ENCODE measurements at places on chromosomes 7 and 10.

- no peak for DNase-seq
These were observed 492.9 kb upstream of the FOXK1 start for GRCh38 chr7:4189131-4189570.

DNA sequence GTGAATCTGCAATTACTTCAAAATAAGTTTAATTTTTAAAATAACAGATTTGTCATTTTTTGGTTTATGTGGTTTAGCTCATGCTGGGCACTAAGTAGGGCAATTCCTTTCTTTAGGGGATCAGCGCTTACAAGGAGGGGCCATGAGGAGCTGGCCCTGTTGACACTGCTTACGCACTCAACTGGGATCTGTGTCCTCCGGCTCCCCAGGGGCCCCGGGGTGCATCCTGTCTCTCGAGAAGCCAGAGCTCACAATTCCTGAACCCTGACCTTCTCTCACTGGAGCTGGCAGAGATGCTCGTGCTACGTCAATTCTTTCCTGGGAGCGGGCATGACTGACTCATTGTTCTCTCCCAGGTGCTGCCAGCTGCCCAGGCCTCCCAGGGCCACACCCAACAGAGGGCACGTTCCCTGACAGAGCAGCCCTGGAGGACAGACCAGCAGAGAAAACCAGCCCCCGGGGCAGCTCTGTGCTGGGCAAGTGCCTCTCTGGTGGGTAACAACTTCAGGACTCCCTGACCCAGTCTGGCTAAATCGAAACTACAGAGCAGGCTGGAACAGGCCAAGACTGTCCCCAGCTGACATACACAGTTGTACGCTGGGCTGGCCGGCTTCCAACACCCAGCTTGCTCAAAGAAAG, 36.8 kb downstream of the CTBP2 start:
- DNase-seq, result peak; percentile 25

DNA sequence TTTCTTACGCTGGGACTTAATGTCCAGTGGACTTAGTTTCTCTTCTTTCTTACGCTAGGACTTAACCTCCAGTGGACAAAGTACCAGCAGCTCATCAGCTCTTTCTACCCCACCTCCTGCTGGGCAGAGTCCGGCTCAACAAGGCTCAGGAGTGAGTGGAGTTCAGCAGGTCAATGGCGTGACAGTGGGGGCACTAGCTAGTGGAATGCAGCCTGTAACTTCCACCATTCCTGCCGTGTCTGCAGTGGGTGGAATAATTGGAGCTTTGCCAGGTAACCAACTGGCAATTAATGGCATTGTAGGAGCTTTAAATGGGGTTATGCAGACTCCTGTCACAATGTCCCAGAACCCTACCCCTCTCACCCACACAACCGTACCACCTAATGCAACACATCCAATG, 199.7 kb downstream of the MLLT10 start:
- DNase-seq, result no peak

DNA sequence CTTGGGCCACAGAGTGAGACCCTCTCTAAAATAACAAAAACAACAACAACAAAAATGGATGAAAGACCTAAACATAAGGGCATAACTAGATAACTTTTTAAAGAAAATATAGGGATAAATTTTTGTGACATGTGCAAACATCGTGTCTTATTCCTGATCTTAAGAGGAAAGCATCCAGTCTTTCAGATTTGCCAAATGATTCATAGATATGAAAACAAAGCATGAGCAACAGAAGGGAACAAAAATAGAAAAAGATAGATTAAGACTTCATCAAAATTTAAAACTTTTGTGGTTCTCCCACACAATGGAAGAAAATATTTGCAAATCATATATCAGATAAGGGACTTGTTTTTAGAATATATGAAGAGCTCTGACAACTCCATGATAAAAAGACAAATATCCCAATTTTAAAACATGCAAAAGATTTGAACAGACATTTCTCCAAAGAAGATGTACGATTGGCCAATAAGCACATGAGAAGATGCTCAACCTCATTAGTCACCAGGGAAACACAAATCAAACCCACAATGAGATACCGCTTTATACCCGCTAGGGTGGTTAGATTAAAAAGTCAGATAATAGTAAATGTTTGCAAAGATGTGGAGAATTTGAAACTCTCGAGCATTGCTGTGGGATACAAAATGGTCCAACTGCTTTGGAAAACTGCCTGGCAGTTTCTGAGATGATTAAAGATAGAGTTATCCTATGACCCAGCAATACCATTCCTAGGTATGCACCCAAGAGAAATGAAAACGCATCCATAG, 20.3 kb downstream of the PPIF start:
- DNase-seq, result peak; percentile 54

DNA sequence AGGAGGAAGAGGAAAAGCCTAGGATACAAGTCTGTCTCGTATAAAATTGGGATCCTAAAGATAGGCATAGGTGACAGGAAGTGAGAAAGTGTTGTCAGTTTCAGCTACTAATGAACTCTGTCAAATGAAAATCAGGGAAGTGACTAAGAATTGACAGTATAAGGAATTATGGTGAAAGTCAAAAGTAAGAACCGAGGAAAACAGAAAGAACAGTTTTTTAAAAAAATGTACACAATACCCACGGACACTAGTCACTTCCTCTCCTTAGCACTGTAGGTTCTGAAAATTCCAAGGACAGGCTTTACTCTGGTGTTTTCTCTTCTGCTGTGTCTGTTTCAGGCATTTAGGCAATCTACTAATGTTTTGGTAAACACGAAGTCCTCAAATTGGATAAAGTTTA, 42.3 kb downstream of the ATAD1 start:
- no peak for DNase-seq

GRCh38 chr10:8150401-8150905, 96.0 kb downstream of the GATA3 start:
- DNase-seq, result no peak

DNA sequence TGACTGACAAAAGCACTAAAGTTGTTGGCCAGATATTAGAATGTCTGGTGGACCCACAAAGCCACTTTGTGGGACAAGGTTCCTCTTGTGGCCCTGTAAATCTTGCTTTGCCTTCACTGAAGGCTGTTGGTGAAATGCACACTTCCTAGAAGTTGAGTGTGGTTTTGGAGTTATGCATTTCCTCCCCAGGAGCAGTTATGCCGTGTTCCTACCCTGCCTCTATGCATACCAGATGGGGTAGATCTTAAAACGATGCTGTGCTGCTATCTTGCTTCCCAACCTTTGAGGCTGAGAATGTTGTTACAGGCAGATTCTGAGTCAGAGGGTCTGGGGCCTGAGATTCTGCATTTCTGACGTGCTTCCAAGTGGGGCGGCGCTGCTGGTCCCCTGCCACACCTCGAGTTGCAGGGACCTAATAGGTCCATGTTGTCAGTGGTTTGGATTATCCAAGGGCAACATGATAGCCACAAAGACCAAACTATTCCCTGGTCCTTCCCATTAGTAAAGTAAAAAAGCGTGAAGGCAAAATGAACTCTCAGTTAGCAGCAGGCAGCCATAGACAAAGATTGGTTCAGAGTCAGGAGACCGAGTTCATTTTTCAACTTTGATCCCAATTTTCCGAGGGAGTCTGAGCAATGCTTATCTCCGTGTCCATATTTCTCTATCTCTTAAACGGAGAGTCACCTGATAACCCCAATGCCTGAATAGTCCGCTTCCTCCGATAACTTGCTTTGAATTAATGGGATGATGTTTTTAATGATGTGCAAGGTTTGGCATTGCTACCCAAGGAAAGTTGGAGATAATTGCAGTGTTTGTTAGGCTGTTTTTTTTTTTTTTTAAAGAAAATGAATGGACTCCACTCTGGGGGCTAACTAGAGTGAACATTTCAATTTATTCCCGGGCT, 55.8 kb downstream of the CDHR3 start:
- peak; percentile 51 for DNase-seq

DNA sequence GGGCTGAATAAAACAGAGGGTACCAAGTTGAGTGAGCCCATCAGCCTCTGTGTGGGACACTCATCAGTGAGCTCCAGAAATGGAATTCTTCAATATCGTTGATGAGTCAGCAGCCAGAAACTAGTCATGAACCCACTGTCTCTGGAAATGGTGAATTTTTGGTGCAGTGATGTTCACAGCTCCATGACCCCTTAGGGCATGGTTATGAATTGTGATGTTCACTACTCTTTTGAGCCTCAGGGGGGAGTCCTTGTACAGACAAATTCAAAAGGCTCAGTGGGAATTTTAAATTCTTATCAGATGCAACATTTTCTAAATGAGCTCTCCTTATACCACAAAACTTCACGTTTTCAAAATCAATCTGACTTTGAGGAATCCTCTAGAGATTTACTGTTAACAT, 335.7 kb downstream of the PHTF2 start:
- DNase-seq, result peak; percentile 46

DNA sequence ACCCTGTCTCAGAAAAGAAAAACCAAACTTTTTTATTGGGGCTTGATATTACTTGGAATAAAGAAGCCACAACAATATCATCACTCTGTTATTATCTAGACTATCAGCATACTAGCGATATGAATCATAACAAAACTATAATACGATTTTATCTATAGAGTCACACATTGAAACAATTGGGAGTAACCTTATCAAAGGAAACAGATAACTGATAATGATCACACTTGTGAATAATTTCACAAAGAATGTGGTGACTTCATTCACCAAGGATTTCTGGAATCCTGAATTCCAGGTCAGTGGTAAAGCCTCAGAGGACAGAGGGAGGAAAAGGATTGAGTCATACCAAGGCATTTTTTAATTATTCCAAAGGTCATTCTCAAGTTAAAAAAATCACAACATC, 32.1 kb upstream of the NMT2 start:
- no peak for DNase-seq

DNA sequence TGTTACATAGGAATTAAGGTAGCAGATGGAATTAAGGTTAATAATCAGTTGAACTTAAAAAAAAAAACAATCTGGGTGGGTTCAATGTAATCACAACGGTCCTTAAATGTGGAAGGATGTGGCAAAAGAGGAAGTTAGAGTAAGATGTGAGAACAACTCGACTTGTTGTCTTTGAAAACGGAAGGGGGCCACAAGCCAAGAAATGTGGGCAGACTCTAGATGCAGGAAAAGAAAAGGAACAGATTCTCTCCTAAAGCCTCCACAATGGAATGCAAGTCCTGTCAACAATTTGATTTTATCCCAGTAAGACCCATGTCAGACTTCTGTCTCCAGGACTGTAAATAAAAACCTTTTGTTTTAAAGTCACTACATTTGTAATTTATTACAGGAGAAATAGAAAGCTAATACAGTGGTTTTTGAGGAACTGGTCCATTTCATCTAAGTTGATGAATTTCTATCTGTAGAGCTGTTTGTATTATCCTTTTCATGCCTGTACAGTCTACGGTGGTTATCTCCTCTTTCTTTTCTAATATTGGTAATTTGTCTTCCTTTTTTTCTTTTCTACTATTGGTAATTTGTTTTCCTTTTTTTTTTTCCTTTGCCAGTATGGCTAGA, 8.6 kb downstream of the MCMBP start:
- DNase-seq, result peak; percentile 48

GRCh38 chr7:107570298-107570697, 6.5 kb downstream of the DUS4L start:
- no peak for DNase-seq

DNA sequence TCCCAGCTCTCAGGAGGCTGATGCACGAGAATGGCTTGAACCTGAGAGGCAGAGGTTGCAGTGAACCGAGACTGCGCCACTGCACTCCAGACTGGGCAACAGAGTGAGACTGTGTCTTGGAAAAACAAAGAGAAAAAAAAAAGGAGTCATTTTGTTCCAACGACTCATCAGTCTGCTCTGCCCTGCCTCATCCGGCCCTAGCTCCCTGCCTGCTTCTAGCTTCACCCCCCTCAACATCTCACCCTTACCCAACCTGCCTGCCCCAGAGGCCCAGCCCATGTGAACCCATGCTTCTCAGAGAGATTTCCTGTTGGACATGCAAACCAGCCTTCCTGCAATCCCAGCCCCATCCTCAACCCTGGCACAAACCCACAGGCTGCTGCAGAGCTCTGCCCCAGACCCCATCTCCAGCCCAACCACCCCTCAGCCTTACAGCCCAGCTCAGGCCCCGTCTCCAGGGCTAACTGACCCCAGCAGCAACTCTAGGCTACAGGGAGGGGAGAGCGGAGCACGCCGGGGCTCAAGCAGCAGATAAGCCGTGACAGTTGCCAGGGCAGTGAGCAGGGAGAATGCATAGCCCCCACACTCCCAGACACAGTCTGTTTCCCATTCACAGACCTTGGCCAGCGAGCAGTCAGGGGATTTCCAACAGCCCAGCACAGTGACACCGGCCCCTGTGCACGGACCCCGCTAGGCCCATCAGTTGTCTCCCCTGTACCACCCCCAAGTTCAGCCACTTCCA, 86.0 kb upstream of the KCTD7 start:
- no peak for DNase-seq

DNA sequence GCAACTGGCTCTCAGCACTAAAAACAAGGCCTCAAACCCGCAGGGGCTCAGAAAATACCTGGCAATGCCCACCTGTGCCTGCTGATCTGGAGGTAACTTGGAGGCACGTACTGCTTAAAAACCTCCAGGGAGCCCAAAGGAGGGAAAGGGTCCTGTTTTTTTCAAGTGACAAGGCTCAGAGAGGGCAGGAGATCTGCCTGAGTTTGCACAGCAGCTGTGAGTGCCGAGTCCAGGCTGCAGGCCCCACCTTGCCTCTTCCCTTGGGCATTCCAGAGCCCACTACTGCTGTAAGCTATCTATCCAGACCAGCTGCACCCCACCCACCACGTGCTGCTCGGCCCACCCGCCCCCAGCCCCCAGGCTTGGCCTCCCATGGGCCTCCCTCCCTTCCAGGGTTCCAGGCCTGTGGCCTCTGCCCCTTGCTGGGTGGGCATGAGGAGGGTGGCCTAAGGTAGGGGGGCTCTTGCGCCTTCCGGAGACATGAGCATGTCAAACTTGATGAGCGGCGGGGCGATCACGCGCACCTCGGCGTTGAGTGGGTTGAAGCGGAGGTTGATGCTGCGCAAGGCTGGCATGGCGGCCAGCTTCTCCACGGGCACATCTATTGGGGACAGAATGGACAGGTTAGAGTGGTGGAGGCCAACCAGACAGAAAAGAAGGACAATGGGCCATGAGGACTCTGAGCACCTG, 17.2 kb upstream of the NPFFR1 start:
- DNase-seq, result no peak

DNA sequence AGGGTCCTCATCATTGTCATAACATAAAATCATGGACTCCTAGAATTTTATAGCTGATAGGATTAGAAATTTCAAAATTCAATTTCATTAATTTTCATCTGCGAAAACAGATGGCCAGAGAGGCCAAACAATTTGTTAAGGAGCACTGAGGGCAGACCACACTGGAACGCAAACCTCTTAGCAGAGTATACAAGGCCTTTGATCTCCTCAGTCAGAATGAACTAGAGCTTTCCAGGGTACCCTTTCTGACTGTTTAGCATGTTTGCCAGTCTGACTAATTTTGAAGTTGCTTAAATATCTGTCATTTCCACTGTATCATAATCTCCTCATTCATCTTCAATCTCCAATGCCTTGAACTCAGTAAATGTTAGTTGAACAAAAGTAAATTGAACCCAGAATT, 41.9 kb upstream of the ATRNL1 start:
- DNase-seq, result no peak

DNA sequence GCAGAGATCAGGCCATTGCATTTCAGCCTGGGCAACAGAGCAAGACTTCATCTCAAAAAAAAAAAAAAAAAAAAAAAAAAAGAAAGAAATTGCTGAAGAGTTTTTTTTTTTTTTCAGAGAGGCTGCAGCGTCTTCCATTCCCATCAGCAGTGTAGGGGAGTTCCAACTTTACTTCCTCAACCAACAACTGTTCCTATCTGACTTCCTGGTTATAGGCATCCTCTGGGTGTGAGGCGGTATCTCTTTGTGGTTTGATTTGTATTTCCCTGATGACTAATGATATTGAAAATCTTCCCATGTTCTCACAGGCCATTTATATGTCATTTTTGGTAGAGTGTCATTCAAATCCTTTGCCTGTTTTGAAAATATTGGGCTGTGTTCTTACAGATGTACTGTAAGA, 40.2 kb downstream of the PRTFDC1 start:
- DNase-seq, result peak; percentile 71
